ENCODE measurements at places on chromosomes 12 and 14.
A peak's percentile ranks its signal among the peaks of the same experiment; 100 is the strongest.

DNA sequence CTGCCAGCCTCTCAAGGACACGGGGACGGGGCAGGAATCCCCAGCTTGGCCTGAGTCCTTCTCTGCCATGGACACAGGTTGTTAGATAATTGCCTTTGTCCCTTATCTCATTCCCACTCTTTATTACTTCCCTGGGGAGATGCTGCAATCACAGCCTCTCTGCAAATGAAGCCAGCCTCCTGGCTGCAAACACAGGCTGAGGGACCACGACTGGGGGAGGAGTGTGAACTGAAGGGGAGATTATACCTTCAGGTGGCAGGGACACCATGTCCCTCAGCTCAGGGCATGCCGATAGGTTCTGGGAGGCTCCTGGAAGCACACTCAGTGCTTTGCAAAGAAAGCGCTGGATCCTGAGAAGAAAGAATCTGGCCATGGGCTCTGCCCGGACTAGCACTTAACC, 16.1 kb upstream of the CHGA start:
- no peak for DNase-seq

GRCh38 chr12:115873451-115874082, 403.9 kb downstream of the MED13L start:
- DNase-seq, result no peak

DNA sequence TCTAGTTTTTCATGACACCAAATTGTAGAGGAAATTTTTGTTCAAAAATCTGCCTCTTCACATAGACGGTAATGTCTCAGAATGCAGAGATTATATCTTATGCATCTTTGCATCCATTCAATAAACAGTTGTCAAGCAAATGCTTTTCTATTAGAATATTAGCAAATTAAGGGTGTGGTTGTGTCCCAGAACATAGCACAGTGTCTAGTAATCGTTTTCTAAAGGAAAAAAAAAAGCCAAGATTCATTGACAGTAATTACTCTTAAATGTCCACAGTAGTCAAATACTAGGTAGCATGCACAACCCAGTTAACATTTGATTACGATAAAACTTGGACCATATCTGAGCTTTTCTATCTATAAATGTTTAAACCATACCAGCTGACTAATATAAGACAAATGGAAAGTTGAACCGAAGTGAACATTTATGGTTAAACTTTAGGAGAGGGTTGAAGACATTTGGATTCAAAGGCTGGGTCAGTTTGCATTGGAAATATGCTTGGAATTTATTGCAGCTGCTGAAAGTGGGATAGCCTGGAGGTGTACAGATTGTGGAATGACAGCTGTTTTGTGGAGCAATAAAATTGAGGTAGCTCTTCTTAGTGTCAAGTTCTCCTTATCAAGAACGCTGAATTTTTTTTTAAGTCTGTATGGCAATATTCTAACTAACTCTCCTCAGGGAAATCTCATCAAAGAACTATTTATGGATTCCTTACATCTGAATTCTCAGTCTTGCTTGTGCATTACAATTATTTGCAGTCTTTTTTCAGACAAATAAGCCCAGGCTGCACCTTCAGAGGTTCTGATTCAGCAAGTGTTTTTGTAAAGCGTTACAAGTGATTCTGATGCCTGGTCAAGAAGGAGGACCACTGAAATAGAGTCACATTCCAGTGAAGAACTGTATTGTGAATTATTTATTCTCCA, 66.7 kb upstream of the ATP2B1 start:
- peak; percentile 80 for DNase-seq

GRCh38 chr14:67837011-67837624, 17.5 kb downstream of the RAD51B start:
- peak; percentile 80 for DNase-seq

- no peak for DNase-seq
These were observed 59.6 kb downstream of the PPFIA2 start for GRCh38 chr12:81699551-81699950.

- DNase-seq, result no peak
These were observed 376.0 kb downstream of the C12orf75 start for GRCh38 chr12:105706321-105706972.

GRCh38 chr12:122081697-122082221, 3.2 kb downstream of the MLXIP start:
- no peak for DNase-seq

GRCh38 chr12:1827826-1828805, 7.8 kb downstream of the LRTM2 start:
- DNase-seq, result no peak

- no peak for DNase-seq
These were observed 32.0 kb upstream of the VASH1 start for GRCh38 chr14:76729258-76729657.

GRCh38 chr14:100546051-100546443, 41.2 kb downstream of the BEGAIN start:
- DNase-seq, result no peak

DNA sequence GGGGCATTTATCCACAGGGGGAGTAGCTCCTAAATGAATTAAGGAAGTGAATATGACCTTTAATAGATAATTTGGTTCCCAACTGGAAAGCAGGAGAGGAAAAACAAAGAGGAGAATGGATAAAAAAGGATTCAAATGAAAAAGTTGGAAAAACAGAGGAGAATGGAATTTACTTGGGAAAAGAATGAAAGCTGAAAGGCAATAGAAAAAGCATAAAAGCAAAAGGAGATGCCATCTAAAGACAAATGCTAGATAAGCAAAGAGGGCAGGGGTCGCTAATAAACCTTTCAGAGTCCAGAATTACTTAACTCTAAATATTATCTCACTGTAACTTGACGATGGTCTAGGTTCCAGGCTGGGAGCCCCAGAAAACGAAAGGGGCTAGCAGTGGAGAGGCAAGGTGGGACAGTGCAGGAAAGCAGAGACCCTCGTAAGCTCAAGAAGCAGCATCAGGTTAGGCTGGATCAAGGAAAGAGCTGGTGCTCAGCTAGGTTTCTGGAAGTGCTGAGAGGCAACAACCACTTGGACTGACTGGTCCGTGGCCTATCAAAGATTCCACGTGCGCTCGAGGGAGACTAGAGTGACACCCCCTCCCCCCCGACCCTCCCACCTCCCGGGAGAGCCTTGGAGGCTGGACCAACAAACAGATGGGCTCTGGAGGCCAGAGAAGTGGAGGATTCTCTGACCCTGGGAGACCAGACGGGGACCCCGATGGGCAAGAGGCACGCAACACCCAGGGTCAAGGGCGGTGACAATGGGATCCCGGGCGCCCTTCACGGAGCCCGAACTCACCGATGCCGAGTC, 1.2 kb downstream of the SLC2A13 start:
- peak; percentile 35 for DNase-seq

GRCh38 chr14:104610749-104611310, 6.3 kb upstream of the TMEM179 start:
- no peak for DNase-seq

DNA sequence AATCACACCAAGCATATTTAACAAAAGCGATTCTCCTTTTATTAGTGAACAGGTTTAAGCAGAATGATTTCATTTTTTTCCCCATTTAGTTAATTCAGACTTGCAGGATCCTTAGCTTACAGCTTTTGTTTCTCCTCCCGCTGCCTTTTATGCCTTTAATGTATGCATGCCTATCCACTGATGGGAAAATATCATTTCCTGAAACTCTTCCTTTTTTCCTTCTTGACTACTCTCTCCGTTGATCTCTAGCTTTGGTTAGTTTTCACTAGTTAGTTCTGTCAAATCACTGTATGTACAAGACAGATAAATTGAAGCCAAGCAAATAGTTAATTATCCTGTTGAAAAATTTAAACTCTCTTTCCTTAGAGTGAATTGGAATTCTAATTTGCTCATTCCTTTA, 26.3 kb downstream of the NKX2-1 start:
- DNase-seq, result no peak

DNA sequence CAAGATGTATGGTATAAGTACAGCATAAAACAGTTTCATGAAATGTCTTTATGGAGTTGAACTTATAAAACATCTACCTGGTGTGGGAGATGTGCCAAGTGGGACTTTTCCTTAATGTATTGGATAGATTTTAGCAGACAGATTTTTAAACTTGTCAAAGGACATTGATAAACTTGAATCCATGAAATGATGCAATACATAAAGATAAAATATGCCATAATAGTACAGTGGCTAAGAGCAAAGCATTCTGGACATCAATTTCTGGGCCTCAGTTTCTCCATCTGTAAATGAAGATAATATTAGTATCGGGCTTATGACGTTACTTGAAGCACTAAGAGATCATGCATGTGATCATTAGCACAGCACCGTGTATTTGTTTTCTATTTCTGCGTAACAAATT, 45.4 kb downstream of the NKX2-1 start:
- DNase-seq, result no peak

- no peak for DNase-seq
These were observed 49.2 kb upstream of the EIF5 start for GRCh38 chr14:103284574-103285467.
